Foreskin fibroblast (primary cell): ENCODE measurements at places on chromosomes 1 and 21.
A peak's percentile ranks its signal among the peaks of the same experiment; 100 is the strongest.

GRCh38 chr1:80933346-80933745, 867.4 kb upstream of the ADGRL2 start:
- DNase-seq = no peak

DNA sequence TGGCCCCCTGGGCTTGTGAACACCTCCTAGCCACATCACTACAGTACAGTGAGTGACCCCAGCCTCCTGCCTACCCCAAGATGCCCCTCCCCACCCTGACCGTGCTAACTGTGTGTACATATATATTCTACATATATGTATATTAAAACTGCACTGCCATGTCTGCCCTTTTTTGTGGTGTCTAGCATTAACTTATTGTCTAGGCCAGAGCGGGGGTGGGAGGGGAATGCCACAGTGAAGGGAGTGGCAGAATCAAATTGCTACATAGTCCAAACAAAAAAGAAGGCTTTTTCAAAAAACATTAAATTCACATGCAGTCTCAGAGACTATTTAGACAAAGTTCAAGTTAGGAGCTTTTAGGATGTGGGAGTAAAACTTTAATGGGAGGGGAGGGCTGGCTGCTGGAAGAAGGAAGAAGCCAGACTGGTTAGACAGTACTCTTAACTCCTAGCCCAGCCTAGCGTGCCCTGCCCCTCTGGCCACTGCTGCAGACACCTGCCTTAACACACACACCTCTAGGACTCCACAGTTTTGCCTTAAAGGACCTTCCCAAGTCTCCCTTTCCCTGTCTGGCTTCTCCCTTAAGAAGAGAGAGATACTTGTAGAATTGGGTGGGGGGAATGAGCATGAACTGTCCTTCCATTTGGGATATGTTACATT, 9.4 kb downstream of the PEA15 start:
- no peak for DNase-seq

DNA sequence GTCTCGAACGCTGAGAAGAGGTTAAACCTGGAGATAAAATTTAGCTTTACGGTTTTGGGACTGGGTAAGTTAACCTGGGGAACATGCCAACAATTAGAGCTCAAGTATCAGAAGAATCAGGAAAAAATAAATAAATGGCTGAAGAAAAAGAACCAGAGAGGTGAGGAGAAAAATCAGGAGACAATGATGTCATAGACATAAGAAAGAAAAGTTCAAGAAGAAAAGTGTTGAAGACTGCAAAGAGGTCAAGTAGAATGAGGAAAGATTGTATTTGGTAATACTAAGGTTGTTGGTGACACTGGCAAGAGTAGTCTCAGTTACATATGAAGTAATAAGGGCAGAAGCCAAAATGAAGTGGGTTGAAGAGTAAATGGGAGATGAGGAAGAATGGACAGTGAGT, 26.0 kb downstream of the CDKN2C start:
- DNase-seq = no peak

DNA sequence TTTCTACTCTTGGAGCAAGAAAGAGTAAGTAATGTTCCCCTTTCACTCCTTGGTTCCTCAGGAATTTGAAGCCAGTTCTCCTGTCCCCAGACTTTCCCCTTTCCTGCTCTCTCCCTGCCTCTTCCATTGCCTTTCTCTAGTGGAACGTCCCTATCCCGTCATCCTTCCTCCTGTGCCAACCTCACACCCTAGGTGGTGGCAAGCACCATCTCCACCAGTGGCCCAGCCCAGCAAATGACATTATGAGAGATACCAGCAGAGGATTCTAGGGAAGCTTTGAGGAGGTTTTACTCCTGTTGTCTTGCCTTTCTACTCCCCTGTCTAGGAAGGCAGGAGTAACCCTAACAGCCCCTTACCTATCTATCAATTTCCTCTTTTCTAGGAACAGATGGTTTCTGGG, 8.1 kb upstream of the TACSTD2 start:
- no peak for DNase-seq

- DNase-seq = peak; percentile 78
Observed at GRCh38 chr1:179877586-179878265, at the start of gene TOR1AIP2. Gene TOR1AIP2 (minus strand): TSS chr1:179877803. CDS start chr1:179852665, 25,138 bp downstream.
